Stimulated activated CD4-positive, alpha-beta T cell treated with anti-CD3 and anti-CD28 coated beads, Interleukin-2, amount 100 ng/mL, for 48 hours (primary cell): ENCODE measurements at places on chromosomes 7 and 10.

DNA sequence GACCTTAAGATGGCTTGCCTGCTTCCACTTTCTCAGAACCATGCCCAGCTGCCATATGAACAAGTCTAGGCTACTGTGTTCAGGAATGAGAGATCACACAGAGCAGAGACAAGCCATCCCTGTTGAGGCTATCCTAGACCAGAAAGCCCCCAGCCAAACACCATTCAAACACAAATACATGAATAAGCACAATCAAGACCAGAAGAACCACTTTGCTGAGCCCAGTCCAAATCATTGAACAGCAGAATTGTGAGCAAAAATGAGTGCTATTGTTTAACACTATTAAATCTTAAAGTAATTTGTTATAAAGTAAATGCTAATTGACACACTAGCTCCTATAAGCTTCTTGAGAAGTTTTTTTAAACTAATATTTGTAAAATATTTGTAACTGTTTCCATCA is 79.0 kb upstream of the LYZL1 start:
- DNase-seq, result no peak

DNA sequence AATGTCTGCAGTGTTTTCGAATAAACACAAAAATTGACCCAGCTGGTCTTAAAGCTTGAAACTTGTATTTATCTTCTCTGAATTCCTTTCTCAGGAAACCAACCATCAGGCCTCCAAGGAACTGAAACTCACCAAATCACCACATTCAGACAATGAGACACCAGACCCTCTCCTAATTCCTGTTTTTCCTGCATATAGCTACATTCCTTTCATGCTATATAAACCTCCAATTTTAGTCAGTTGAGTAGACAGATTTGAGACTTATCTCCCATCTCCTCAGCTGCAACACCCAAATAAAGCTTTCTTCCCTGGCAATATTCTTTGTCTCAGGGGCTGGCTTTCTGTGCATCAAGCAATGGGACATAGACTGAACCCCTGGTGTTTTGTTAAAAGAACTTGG is 317.0 kb downstream of the CACNA2D1 start:
- no peak for DNase-seq

DNA sequence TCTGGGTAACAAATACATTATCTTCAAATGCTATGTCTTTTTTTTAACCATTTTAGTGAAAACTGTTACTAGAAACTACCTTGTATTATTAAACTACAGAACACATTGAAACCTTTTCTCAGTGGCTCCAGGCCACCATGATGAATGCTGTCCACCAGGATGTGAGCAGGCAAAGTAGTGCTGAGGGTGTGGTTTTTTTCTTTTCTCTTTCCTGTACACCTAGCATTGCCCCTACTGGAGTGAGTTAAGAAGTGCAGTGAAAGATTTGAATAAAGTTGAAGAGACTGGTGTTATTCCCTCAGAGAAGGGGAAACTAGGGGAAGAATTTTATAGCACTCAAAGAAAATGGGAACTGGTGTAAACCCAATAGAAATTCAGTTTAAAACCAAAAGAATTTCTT is 120.0 kb upstream of the SAMD8 start:
- no peak for DNase-seq

DNA sequence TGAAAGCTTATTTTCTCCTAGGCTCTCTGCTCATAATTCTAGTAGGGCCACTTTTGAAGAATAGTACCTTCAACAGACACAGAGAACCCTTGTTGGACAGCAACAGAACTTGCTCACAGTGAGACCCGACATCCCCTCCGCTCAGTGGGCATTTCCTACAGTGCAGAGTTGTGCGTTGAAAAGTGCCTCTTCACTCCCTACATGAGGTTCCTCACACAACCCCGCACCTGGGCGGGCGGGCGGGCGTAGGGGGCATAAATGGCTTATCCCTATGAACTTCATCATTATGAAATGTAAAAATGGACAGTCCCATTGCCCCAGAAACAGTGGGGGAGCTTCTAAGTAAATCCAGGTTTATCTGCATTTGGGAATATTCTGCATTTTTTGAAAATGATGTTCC is 174.9 kb downstream of the MGMT start:
- DNase-seq, result no peak

GRCh38 chr10:121113911-121114310 is 262.7 kb downstream of the WDR11 start:
- no peak for DNase-seq

DNA sequence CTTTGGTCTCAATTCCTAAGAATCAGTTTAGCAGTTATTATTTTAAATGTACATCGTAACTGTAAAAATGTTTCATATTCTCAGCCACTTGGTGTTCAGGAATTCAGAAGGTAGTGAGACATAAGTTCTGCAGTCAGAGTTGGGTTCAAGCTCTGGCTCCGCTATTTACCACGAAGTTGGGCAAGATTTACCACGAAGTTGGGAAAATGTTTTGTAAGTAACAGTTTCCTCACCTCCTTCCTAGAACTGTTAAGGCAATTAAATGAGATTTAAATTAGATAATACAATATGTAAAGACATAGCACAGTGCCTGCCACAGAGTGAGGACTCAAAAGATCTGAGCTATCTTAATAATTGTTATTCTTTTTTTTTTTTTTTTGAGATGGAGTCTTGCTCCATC is 16.3 kb upstream of the ABLIM1 start:
- DNase-seq, result no peak

DNA sequence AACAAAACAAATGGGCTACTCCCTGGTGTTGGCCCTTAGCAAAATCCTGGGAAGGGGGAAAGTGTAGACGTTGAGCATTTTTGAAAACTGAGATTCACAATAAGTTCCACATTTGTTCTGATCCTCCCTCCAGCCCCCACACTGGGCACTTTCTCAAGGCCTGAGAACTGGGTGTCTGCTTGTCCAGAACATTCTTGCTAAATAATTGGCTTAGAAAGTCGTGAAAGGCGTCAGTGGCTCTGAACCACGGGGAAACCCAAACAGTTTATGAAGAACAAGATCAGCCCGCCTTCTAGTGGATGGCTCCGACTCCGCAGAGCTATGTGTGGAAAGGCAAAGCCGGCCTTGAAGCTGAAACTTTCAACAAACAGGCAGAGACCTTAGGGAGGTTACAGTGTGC is 370.1 kb downstream of the PRPF18 start:
- DNase-seq, result no peak

- DNase-seq, result no peak
Measured at GRCh38 chr10:75358835-75359421, 42.6 kb downstream of the ZNF503 start.

DNA sequence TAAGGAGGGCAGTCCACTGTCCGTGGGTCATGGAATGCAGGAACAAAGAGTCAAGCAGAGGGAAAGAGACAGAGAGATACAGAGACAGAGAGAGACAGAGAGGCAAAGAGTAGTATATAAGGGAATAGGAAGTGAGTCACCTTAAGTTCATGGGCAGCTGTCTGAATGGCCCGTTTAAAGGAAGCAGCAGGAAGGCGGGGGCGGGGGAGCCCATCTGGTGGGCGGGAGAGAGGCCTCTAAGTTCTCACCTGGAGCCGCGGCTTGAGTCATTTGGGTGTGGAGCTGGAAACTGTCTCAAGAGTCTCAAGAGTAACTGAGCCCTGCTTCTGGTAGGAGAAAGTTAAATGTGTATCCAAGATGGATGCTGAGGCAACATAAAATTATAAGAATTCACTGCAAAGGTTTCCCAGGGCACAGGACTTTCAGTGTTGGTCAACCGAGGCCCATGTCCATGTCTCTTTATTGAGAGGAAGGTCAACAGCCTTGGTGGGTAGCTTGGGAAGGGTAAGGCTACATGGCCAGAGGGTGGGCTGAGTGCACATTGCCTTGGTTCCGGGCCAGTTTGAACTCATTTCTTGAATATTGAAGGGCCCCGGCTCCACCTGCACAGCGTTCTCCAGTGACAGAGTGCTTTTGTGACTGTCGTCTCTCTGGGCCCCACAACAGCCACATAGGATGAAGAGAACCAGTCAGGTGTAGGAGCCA is 85.5 kb upstream of the CACUL1 start:
- DNase-seq, result peak; percentile 28

GRCh38 chr10:45308707-45309106 is 6.7 kb downstream of the OR13A1 start:
- DNase-seq, result no peak

- DNase-seq, result no peak
Measured at GRCh38 chr10:22851865-22852239, 76.0 kb upstream of the ARMC3 start.

GRCh38 chr7:50266635-50267386 is 37.7 kb upstream of the IKZF1 start:
- peak; percentile 64 for DNase-seq

GRCh38 chr10:35927341-35927740 is 285.2 kb upstream of the FZD8 start:
- DNase-seq, result no peak

DNA sequence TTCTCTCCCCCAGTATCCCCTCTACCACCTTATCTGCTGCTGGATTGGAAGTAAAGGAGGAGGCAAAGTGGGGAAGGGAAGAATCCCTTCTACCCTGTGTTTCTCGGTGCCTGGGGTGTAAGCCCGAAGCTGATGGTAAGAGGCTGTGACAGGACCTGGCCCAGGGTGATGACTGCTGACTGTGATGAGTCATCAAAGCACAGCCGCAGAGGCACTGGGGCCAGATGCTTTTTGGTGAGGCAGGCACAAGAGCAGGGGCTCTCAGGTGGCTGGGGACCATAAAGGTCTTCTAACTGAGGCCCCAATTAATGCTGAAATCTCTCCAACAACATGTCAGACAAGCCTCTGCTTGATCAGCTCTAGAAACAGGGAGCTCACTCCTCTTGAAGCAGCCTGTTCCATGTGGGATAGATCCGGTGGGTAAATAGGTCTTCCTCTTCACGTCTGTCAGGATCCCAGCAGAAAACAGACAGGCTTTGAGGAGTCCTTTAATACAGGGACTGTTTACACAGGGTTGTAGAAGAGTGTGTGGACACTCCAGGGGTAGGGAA is 86.1 kb upstream of the PCBD1 start:
- DNase-seq, result no peak

DNA sequence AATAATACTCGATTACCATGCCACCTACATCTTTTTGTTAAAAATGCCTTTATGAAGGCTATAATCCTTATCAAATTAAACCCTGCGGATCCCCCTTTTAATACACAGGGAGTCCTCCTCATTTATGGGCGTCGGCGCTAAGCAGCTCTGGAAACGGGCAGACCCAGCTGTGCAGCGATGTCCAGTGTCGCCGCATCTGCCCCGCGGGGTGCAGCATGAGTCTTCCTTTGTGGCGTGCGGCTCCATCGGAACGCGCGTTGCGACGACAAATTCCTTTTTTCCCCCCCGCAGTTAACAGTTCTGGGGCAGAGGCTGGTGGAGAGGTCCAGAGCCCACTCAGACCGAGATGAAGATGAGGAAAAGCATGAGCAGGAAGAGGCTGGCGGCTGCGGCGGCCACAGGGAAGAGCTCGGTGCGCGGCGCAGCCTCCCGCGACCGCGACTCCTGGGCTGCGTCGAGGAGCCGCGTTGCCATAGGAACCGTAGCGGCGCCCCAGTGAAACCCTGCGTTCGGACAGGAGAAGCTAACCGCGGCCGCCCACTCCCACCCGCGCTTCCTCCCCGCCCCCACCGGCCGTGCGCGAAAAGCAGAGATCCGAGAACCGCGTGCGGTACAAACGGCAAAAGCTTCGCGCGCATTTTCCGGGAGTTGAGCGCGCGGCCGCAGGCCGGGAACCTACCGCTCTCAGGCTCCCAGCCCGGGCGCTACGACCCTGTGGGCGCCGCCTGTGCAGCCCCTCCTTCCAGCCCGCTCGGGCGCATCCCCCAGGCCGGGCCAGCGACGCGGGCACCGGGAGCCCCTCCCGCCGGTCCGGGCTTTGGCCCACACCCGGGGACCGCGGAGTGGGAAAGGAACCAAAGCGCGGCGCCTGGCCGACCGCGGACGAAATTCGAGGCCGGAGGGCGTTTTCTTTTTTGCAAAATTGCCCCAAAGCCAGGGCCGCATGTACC is 130.6 kb downstream of the SPAG6 start:
- peak; percentile 17 for DNase-seq

GRCh38 chr7:143490717-143491306 is 13.1 kb downstream of the TAS2R41 start:
- DNase-seq, result no peak

DNA sequence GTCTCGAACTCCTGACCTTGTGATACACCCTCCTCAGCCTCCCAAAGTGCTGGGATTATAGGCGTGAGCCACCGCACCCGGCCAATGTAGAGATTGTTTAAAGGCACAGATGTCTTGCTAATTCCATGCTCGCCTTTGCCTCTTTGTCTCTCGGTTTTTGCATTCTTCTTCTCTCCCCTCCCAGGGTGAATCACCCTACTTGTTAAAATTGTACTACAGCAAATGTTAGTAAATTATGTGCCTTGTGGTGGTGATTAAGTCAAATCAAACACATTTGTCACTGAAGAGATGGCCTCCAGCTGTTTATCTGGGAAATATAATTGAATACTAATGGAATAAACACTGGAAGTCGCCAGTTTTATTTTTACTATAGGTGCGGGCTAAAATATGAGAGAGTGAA is 384.4 kb upstream of the AUTS2 start:
- DNase-seq, result no peak

- DNase-seq, result no peak
Measured at GRCh38 chr10:109504401-109504800, 418.9 kb downstream of the XPNPEP1 start.

GRCh38 chr7:21887353-21887752 is 58.3 kb downstream of the CDCA7L start:
- DNase-seq, result no peak

DNA sequence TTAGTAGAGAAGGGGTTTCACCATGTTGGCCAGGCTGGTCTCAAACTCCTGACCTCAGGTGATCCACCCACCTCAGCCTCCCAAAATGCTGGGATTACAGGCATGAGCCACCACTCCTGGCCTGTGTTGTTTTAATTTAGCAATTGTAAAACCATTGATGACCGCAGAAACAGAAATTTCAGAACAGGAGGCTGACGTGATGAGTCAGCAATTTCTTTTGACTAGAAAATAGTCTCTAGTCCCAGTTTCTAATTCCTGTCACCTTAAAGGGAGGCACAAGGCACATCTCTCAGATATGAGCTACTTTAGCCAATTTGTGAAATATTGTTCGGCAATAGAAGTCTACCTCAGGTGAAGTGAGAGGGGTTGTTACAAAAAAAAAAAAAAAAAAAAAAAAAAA is 440.8 kb upstream of the C7orf33 start:
- no peak for DNase-seq

- no peak for DNase-seq
Measured at GRCh38 chr10:33286157-33286934, 48.1 kb downstream of the NRP1 start.

GRCh38 chr7:133048589-133048988 is 33.3 kb downstream of the CHCHD3 start:
- DNase-seq, result no peak

DNA sequence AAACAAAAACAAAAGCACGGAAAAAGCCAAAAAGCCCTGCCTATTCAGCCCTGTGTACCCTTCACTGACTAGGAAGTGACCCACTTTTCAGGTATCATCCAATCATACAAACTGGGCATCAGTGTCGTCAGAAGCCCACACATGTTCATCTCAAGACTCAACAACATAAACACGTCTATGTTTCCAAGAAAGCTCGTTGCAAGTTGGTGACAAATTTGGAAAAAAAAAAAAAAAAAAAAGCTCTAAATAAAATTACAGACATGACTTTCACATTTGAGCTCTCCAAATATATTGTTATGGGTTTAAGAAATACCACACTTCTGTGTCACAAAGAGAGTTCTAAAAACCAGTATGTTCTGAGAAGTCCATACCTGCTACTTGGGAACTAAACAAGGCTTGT is 204.7 kb upstream of the KLF14 start:
- no peak for DNase-seq
